ENCODE measurements at places on chromosomes 5 and 9. TPM values are rescaled to one million over a fixed set of nuclear protein-coding genes. Genes with fewer than 3 reads are reported as not detected.

Gene LHX3
- total RNA-seq = not detected

Gene LCN1
- total RNA-seq = not detected

DNA sequence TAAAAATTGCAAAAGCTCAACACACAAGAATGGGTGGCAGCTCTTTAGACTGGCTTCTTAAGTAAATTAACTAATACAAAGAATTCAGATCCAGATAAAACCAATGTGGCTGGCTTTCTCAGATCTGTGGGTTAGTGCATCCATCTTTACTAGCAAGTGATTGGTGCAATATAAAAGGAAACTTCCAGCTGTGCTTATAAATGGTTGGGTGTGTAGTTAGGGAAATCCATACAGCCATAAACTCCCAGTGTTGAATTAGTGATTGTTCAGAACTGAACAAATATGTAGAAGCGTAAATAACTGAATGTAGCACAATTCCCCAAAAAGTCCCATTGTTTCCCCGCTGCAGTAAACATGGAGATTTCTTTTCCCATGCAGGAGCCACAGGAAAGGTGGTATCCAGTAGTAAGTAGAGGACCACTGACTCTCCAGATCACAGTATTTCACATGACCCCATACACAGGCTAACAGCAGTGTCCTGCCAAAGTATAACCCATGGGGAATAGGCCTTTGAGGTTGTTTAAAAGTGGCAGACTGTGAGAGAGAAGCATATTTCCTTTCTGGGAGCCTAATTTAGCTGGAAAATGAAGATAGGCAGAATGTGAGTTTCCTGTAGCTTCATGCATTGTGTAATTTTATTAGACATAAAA lies 173.1 kb upstream of the SLC12A2 start:
- no peak for DNase-seq

- no peak for DNase-seq
These were observed 48.5 kb downstream of the PLEKHG4B start for GRCh38 chr5:140443-140829.

GRCh38 chr9:107983181-107983603 lies 493.6 kb upstream of the KLF4 start:
- no peak for DNase-seq

Measured in esophagus squamous epithelium (tissue), 5 donors.